ENCODE measurements at places on chromosomes 11 and 22.
A peak's percentile ranks its signal among the peaks of the same experiment; 100 is the strongest.

DNA sequence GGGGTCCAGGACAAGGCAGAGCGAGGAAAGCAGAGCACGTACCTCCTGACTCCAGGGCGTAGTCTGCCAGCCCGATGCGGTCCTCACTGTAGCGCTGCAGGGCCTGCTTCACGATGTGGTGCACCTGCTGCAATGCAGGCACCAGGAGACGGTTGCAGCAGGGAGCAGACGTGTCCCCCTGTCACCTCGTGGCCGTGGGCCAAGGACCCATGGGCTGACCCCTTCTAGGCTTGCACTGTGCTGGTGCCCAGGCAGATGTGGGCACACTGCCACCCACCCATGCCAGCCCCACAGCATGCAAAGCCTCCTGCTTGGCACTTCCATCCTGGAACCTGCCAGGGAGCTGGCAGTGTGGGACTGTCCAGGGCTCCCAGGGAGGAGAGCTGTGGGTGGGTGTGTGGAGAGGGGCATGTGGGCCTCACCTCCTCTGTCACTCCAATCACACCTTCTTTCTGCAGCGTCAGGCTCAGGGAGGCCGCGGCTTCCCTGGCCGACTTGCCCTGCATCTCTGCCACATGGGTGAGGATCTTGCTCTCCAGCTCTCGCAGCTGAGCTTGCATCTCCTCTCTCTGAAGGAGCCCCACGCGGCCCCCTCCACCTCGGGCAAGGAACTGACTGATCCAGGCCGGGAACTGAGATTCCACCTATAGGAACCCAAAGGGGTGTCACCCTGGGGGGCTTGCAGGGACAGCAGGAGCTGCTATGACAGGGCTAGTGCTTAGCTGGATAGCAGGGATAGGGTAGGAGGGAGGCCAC is 16.3 kb downstream of the SUN2 start:
- no peak for DNase-seq

GRCh38 chr22:17043521-17043920 is 35.5 kb upstream of the GAB4 start:
- no peak for DNase-seq

GRCh38 chr11:75035911-75036565 is 47.3 kb downstream of the NEU3 start:
- DNase-seq: no peak

- DNase-seq: peak; percentile 80
Measured at GRCh38 chr11:123054301-123055065, 7.5 kb downstream of the HSPA8 start.

- DNase-seq: no peak
Measured at GRCh38 chr11:15865212-15865987, 490.9 kb downstream of the SOX6 start.

GRCh38 chr11:33044285-33044756 is 4.9 kb downstream of the TCP11L1 start:
- no peak for DNase-seq

DNA sequence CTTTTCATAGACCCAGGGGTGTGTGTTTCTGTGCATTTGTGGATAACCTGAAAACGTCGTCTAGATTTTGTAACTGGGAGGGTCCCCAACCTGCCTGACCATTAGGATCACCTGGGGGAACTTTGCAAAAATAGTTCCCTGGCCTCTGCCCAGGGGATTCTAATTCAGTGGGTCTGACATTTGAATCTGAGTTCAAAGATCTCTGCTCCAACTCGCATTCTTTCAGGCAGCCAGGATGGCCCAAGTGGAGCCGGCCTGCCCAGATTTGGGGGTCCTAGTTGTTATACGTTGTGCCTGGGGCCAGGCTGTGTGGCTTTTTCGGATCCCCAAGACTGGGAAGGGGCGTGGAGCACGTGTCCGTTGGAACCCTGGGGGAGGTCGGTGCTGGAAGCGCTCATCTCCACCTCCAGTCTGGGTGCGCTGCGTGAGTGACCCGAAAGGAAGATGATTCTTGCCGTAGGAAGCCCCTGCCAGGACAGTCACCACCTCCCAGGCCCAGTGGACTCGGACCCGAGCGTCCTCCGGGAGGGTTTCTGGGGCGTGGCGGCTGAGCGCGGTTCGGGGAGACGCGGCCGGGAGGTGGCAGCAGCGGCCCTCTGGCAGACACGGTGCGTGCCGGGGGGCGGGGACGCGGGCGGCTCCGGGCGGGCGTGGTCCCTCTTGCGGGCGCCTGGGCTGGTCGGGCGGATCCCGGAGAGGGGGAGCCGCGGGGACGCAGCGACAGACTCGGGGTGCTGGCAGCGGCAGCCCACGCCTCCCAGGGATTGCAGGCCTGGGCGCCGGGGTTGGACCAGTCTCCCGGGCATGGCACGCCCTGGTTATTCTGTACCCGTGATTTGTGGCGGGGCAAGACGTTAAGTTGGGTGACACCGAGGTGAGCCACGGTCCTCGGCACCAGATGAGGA is 29.2 kb upstream of the PLET1 start:
- peak; percentile 38 for DNase-seq

All from AML-193 (cell line).